SJCRH30 (cell line): ENCODE measurements at places on chromosomes 5 and 9. TPM values are rescaled to one million over a fixed set of nuclear protein-coding genes. Genes with fewer than 3 reads are reported as not detected.
A peak's percentile ranks its signal among the peaks of the same experiment; 100 is the strongest.

ANKRD55 gene
- not detected in 2 replicates for total RNA-seq

- H3K4me1 ChIP-seq, result peaks cover 62% of the 10 kb centered on the region
- no peaks in the 10 kb centered on the region for H3K36me3 ChIP-seq
- peak overlapping the region; percentile 13 for H3K4me3 ChIP-seq
- peak; percentile 76 for DNase-seq
Observed at GRCh38 chr5:143128412-143129071, 274.9 kb downstream of the NR3C1 start.

- no peaks in the 10 kb centered on the region for H3K27me3 ChIP-seq
- no peak overlapping the region for H3K27ac ChIP-seq
- peak; percentile 86 for DNase-seq
- peak overlapping the region; percentile 26 for H3K4me3 ChIP-seq
Observed at GRCh38 chr9:128244837-128245231, 31.0 kb downstream of the GOLGA2 start.

WNK2 gene
- total RNA-seq, result not detected in 2 replicates

NUTM2F gene
- total RNA-seq, result not detected in 2 replicates

DNA sequence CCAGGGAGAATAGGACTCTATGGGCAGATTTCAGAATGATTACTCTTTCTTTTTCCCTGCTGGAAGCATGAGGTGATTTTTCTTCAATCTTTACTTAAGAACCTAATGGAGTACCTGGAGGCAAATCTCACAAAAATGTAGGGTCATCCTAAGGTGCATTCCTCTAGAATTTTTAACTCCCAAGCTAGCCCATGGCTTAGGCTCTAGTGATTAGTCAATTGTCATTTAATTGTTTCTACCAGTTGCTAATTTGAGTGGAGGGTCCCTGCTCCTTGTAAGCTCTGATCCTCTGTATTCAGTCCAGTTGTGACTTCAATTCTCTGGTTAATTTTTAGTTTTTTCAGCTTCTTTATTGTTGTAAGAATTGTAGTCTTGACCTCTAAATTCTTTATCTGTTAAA is 467.0 kb downstream of the HTR1A start:
- DNase-seq, result no peak
- no peak overlapping the region for H3K4me3 ChIP-seq
- no peaks in the 10 kb centered on the region for H3K36me3 ChIP-seq
- no peaks in the 10 kb centered on the region for H3K4me1 ChIP-seq

SLC4A9 gene
- not detected in 2 replicates for total RNA-seq

CDKN2B gene
- total RNA-seq, result 1.3 TPM in 2 replicates

SPAAR gene
- 0.12 and 0.18 TPM in 2 replicates for total RNA-seq

GRCh38 chr5:14145435-14146334 is 2.5 kb downstream of the TRIO start:
- H3K27ac ChIP-seq, result no peak overlapping the region
- no peak for DNase-seq
- H3K27me3 ChIP-seq, result no peaks in the 10 kb centered on the region
- no peaks in the 10 kb centered on the region; the same call in 1 of the 2 replicates for H3K36me3 ChIP-seq

CRHBP gene
- total RNA-seq, result not detected in 2 replicates

DNA sequence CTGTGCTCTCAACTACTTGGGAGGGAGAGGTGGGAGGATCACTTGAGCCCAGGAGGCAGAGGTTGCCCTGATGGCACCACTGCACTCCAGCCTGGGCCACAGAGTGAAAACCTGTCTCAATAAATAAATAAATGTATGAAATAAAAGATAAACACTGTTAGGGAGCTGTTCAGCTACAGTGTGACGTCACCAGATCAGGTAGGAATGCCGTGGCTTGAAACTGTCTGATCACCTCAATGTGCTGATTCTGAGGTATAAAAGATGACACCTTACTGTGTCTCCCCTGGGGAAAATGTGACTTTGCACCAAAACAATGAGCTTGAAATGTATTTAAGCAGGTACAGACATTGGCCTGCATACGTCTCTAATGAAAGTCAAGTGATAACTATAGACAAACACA is 133.3 kb downstream of the ADAMTS16 start:
- H3K27ac ChIP-seq, result no peak overlapping the region
- H3K4me3 ChIP-seq, result no peak overlapping the region
- H3K27me3 ChIP-seq, result no peaks in the 10 kb centered on the region

DNA sequence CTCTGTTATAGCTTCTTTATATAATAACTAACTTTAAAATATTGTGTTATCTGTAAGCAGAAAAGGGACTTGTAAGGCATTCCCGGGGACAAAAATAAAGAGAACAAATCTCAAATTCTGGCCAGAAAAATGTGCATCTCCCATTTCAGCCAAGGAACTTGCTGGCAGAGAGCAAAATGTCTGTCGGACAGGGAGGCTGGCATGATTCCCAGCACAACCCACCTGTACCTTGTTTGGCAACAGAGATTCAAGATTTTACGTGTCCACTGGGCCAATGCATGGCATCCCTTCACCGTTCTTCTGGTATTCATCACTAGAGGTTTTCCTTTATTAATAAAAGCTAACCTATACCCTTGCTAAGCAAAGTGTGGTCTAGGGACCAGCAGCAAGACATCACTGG is 566.6 kb downstream of the PSAT1 start:
- H3K36me3 ChIP-seq, result no peaks in the 10 kb centered on the region
- no peak overlapping the region for H3K27ac ChIP-seq
- H3K27me3 ChIP-seq, result no peaks in the 10 kb centered on the region

DNA sequence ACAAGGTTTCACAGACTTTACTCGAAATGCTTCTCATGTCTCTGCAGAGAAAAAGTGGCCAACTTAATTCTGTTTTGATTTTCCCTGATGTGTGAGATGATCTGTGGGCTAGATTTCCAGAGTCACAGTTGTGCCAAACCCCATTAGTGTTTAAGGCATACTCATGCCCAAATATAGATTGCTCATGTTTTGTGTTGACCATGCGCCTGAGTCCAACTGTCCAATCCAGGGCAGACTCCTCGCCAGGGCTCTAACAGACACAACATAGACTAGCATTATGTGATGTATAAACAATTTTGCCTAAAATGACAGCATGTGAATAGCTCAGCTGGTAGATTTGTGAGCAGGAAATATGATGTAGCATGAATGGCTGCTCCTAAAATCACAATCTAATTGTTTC is 128.1 kb downstream of the PRDM6 start:
- H3K27ac ChIP-seq, result no peak overlapping the region
- DNase-seq, result no peak
- no peak overlapping the region for H3K4me3 ChIP-seq
- no peaks in the 10 kb centered on the region for H3K36me3 ChIP-seq
- no peaks in the 10 kb centered on the region for H3K27me3 ChIP-seq
- no peaks in the 10 kb centered on the region for H3K4me1 ChIP-seq

- peaks cover 9% of the 10 kb centered on the region for H3K36me3 ChIP-seq
- DNase-seq, result no peak
- peak overlapping the region; percentile 83 for H3K27ac ChIP-seq
- peak overlapping the region; percentile 69 for H3K4me3 ChIP-seq
- H3K4me1 ChIP-seq, result peaks cover 5% of the 10 kb centered on the region; the same call in 1 of the 2 replicates
- H3K27me3 ChIP-seq, result no peaks in the 10 kb centered on the region
Observed at GRCh38 chr9:1051210-1051583, 1.0 kb downstream of the DMRT2 start.

DNA sequence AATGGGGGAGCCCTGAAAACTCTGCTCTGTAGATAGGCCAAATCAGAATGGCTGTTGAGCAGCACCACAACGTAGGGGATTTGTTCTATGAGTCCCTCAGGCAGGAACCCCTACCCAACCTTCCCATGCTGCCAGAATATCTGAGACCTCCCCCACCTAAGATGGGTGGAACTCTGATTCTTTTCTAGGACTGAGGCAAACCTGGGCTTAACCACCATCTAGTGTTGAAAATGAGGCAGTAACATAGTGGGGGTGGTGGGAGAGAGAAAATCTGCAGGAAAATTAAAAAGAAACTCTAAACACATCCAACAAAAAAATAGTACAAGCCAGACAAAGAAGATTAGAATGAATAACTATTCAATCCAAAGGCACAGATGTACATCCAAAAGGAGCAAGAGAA is 228.4 kb downstream of the ATPSCKMT start:
- no peak for DNase-seq
- no peaks in the 10 kb centered on the region for H3K4me1 ChIP-seq
- no peak overlapping the region for H3K4me3 ChIP-seq
- no peaks in the 10 kb centered on the region for H3K27me3 ChIP-seq

DNA sequence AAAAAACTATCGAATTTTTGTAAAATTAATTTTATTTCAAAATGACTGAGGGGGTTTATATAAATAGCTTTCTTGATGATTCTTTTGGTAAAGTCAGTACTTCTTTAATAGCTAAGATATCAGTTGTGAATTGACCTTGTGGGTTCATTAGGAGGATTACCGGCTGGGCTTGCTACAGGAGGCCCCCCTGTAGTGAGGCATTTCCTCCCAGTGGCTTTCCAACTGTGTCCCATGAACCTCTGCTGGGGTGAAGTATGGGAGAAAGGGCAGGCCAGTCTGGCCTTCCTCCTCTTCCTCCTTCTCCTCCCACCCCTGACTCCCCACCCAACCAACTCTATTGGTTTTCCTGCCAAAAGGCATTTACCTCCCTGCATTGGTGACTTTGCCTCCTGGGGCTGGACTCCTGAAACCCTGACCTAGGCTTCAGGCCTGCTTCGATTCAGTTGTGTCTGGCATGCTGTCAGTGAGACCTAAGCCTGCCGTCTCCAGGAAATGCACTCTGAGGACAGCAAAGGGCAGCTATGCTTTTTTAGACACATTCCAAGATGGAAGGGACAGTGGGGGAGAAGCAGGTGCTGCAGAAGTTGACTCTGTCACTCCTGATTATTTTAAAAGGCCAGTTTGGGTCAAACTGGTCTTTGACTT is 144.8 kb downstream of the HSPA4 start:
- H3K27ac ChIP-seq, result no peak overlapping the region
- H3K36me3 ChIP-seq, result no peaks in the 10 kb centered on the region
- no peaks in the 10 kb centered on the region for H3K4me1 ChIP-seq
- DNase-seq, result no peak
- H3K4me3 ChIP-seq, result no peak overlapping the region
- H3K27me3 ChIP-seq, result no peaks in the 10 kb centered on the region

GRCh38 chr5:173625673-173626504 is 9.4 kb upstream of the BOD1 start:
- no peak overlapping the region for H3K4me3 ChIP-seq
- peaks cover 21% of the 10 kb centered on the region; the same call in 1 of the 2 replicates for H3K4me1 ChIP-seq
- no peak overlapping the region for H3K27ac ChIP-seq
- DNase-seq, result peak; percentile 76

GRCh38 chr9:33375841-33376321 is 26.5 kb downstream of the AQP7 start:
- peak; percentile 53 for DNase-seq
- H3K4me3 ChIP-seq, result peak overlapping the region; percentile 9; the same call in 1 of the 2 replicates
- no peaks in the 10 kb centered on the region for H3K4me1 ChIP-seq
- H3K27ac ChIP-seq, result peak overlapping the region; percentile 42
- 0 out of 2 replicates have a peak, but pooled peaks cover 4% of the 10 kb centered on the region for H3K36me3 ChIP-seq

GRCh38 chr9:125687163-125687863 is 19.7 kb downstream of the MAPKAP1 start:
- DNase-seq, result peak; percentile 52
- peaks cover 3% of the 10 kb centered on the region; the same call in 1 of the 2 replicates for H3K36me3 ChIP-seq
- peaks cover 24% of the 10 kb centered on the region for H3K4me1 ChIP-seq
- H3K4me3 ChIP-seq, result no peak overlapping the region
- no peaks in the 10 kb centered on the region for H3K27me3 ChIP-seq

DNA sequence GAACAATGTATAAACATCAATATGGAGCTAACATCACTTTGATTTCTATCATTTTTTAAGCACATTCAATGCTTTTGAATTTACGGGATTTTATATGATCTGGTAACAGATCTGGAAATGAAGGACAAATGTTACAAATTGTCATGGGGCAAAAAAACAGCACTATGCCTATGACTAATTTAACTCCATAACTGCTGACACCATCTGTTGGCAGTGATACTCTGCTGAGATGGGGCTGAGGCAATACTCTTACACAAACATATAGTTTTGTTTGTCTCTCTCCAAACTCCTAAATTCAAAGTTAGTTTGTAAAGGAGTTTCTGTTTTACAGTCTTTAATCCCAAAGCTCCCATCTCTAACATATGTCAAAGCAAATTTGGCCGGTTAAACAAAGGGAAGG is 132.5 kb upstream of the FER start:
- DNase-seq, result no peak
- H3K36me3 ChIP-seq, result no peaks in the 10 kb centered on the region
- no peak overlapping the region for H3K27ac ChIP-seq
- no peaks in the 10 kb centered on the region for H3K27me3 ChIP-seq
- no peaks in the 10 kb centered on the region for H3K4me1 ChIP-seq
- H3K4me3 ChIP-seq, result no peak overlapping the region

NUDT12 gene
- total RNA-seq, result 11.1 and 12.0 TPM in 2 replicates

WDR38 gene
- total RNA-seq, result not detected in 2 replicates

DNA sequence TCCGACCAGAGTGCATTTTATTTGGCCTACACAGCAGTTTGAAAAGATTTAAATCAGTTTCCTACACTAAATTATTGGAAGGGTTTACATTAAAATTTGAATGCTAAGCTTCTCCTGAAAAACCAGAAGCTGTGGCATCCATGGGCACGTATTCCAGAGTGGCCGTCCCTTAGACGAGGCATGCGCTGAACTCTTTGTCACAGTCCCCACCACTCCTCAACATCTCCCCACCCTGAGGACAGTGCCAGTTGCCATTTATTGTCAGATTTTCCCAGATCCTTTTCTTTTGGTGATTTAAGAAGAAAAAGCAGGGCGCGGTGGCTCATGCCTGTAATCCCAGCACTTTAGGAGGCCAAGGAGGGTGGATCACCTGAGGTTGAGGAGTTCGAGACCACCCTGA is 39.9 kb upstream of the UNC5A start:
- peaks cover 2% of the 10 kb centered on the region; the same call in 1 of the 2 replicates for H3K27me3 ChIP-seq
- H3K27ac ChIP-seq, result no peak overlapping the region

GRCh38 chr9:16763946-16764345 is 106.5 kb downstream of the BNC2 start:
- peaks cover 4% of the 10 kb centered on the region; the same call in 1 of the 2 replicates for H3K36me3 ChIP-seq
- H3K27me3 ChIP-seq, result no peaks in the 10 kb centered on the region
- DNase-seq, result no peak
- H3K4me1 ChIP-seq, result peaks cover 13% of the 10 kb centered on the region

LECT2 gene
- not detected in 2 replicates for total RNA-seq

- H3K27ac ChIP-seq, result no peak overlapping the region
- H3K4me1 ChIP-seq, result peaks cover 18% of the 10 kb centered on the region
- H3K4me3 ChIP-seq, result peak overlapping the region; percentile 63
- DNase-seq, result peak; percentile 47
- no peaks in the 10 kb centered on the region for H3K36me3 ChIP-seq
Observed at GRCh38 chr5:55232271-55232984, 980 bp downstream of the CCNO start.

PCDHGA3 gene
- 0.56 and 0.67 TPM in 2 replicates for total RNA-seq

TIMD4 gene
- not detected in 2 replicates for total RNA-seq

- no peaks in the 10 kb centered on the region for H3K27me3 ChIP-seq
- H3K4me3 ChIP-seq, result peak overlapping the region; percentile 75
- peak; percentile 64 for DNase-seq
Observed at GRCh38 chr5:61162832-61163567, 732 bp upstream of the SMIM15 start.

CYSRT1 gene
- 1.7 TPM in 2 replicates for total RNA-seq

SOX30 gene
- total RNA-seq, result 0.13 TPM in 1 of 2 replicates, not detected in the other

PCDHGC5 gene
- 1.3 and 2.8 TPM in 2 replicates for total RNA-seq

GRCh38 chr5:168552146-168552545 is 23.0 kb downstream of the FBLL1 start:
- H3K27ac ChIP-seq, result no peak overlapping the region
- H3K4me1 ChIP-seq, result no peaks in the 10 kb centered on the region; the same call in 1 of the 2 replicates
- H3K4me3 ChIP-seq, result no peak overlapping the region

- DNase-seq, result no peak
- H3K4me3 ChIP-seq, result no peak overlapping the region
- no peaks in the 10 kb centered on the region for H3K36me3 ChIP-seq
Observed at GRCh38 chr9:92141144-92142129, 26.2 kb upstream of the SPTLC1 start.

- H3K4me1 ChIP-seq, result peaks cover 27% of the 10 kb centered on the region; the same call in 1 of the 2 replicates
- DNase-seq, result no peak
- no peaks in the 10 kb centered on the region for H3K36me3 ChIP-seq
- peak overlapping the region; percentile 47 for H3K4me3 ChIP-seq
- peak overlapping the region; percentile 2; the same call in 1 of the 2 replicates for H3K27ac ChIP-seq
Observed at GRCh38 chr9:14909181-14909580, 1.0 kb downstream of the FREM1 start.
